ENCODE measurements at places on chromosomes 13 and 19. TPM values are rescaled to one million over a fixed set of nuclear protein-coding genes. Genes with fewer than 3 reads are reported as not detected.
A peak's percentile ranks its signal among the peaks of the same experiment; 100 is the strongest.

GRCh38 chr13:34175551-34175950, 357.6 kb downstream of the RFC3 start:
- no peak for DNase-seq

DNA sequence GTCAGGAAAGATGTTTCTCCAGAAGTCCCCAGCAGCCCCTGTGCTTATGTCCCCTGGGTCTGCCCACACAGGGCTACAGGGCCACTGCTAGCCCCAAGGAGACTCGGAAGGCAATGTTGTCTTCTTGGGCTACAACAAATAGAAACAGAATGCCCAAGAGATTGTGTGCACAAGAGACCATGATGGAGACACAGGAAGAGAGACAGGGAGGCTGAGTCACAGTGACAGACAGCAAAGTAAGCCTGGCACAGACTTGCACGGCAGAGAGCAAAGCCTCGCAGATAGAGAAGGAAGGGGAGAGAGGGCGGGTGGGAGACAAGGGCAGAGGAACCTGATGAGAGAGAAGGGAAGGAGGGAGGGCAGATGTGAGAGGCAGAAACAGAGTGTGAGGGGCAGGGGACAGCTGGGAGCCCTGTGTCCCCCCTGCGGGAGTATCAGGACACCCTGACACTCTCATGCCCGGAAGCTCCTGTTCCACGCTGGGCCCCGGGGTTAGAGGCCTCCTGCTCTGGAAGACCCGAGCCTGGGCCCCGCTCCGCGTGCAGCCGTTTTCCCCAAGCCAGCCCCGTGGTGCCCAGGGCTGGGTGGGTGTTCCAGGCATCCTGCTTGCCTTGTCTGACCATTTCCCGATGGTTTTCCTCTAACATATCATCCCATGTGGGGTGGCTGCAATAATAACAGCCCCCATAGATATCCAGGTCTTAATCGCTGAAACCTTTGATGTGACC, 2.7 kb upstream of the PLA2G4C start:
- DNase-seq = peak; percentile 18

The MRPL57 gene
- total RNA-seq = 7.0 TPM

- DNase-seq = no peak
These were observed 43.8 kb downstream of the ZNRF4 start for GRCh38 chr19:5498830-5499550.

DNA sequence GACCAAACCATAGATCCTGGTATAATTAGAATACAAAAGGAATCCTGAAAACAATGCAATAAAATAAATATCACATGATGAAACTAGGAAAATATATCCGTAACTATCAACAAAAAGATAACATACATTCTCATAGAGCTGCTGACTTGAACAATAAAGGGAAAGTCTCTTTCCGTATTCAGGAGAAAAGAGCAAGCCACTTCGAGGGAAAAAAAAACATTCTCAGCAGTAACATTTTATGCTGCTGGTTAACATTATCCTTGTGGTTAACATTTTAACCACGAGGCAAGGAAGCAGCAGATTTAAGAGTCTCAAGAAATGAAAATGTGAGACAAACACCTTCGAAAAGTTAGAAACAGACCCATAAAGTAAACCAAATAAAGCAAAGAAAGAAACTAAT, 25.8 kb downstream of the NALCN start:
- peak; percentile 30 for DNase-seq

DNA sequence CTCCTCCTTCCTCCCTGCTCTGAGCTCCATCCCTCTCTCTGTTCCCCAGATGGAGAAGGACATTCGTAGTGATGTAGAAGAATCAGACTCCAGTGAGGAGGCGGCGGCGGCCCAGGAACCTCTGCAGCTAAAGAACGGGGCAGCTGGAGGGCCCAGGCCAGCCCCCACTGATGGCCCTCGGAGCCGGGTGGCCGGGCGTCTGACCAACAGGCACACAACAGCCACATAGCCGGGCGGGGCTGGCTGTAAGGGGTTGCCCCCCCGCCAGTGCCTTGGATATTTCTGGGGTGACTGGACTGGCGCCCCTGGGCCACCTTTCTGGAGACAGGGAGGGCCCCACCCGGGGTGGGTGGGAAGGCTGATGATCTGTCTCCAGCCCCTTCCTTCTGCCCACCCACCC, 46.3 kb downstream of the CD320 start:
- DNase-seq = no peak

- DNase-seq = no peak
These were observed 13.0 kb downstream of the ZNF490 start for GRCh38 chr19:12597594-12597993.

The ZBTB7A gene
- total RNA-seq = 4.2 TPM

GRCh38 chr19:46533078-46533620, 37.5 kb upstream of the PNMA8B start:
- DNase-seq = no peak

GRCh38 chr19:7678971-7679751, 1.5 kb upstream of the TRAPPC5 start:
- no peak for DNase-seq
